ENCODE measurements at places on chromosomes 5 and 9.
A peak's percentile ranks its signal among the peaks of the same experiment; 100 is the strongest.

GRCh38 chr9:106818034-106818433 is 44.9 kb upstream of the ZNF462 start:
- no peak for DNase-seq

DNA sequence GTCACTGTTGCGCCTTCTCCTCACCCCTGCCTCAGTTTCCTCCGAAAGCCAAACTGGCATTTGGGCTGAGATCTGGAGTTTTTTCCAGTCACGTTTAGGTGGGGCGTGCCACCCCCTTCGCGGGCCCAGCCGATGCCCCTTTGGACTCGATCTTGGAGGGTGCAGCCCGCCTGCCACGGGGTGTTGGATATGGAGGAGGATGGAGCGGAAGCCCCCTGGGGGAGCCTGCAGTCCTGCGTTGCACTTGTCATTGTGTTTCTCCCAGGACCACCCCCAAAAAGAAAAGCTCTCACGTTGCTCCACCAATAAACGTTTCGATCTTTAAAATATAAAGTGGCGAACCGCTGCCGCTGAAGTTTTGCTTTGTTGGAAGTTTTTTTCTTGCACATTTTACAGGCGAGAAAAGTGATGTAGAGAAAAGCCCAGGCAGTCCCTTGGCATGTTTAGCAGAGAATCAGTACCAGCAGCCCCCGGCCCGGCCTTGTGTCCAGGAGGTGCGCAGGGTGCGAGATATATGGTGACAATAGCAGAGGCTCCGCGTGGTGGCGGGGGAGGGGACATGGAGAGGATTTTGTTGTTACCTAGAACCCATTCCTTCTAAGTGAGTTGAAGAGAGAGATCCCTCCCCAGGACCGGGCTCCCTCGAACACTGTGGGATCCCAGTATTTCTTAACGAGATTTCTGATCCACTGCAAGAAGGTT is 681 bp downstream of the F2R start:
- DNase-seq = no peak

- no peak for DNase-seq
These were observed 167.3 kb downstream of the ROR2 start for GRCh38 chr9:91782708-91783214.

DNA sequence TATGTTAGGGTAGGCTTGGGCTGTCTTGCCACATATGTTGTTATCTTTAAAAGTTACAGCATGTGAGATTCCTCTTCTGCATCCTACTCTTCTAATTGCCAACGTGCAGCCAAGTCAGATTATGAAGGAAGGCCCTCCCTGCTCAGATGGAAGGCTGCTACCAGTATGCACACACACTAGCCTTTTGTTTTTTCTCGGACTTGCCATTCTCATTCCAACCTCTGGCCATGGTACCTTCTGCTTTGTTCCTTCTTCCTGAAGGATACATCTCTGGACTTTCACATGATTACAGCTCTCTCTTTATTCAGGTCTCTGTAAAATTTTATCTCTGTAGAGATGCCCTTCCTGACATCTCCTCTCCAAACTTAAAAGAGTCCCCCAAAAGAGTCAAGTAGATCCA is 12.8 kb upstream of the OTP start:
- no peak for DNase-seq

- DNase-seq = peak; percentile 21
These were observed 285.0 kb downstream of the RFX3 start for GRCh38 chr9:3240656-3241268.

DNA sequence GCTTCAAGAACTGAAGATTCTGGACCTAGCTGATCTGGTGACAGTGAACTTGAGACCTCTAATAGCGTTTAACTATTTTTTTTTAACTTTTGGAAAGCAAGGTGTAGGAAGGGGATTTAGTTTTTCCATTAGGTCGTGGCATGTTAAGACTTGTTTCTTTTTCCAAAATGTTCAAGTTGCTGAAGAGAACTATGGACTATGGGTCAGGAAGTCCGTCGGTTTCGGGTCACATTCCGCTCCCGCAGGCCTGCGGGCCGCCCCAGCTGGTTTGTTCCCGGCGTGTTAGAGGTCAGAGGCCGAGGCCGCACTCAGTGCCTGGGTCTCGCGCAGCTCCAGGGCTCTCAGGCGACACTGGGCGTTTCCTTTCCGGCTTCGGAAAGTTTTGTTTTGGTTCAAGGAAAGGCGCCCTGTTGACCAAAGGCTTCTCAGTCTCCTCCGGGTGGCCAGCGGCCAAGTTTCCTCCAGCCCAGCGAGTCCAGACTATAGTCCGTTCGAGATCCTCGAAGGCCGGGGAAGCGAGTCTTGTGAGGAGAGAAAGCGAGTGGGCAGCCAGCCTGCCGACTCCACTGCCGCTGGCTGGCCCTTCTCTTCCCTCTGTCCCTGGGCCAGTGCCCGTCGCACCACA is 586 bp upstream of the FCHO2 start:
- DNase-seq = no peak

- DNase-seq = no peak
These were observed 12.5 kb upstream of the ZSWIM6 start for GRCh38 chr5:61319388-61320146.

DNA sequence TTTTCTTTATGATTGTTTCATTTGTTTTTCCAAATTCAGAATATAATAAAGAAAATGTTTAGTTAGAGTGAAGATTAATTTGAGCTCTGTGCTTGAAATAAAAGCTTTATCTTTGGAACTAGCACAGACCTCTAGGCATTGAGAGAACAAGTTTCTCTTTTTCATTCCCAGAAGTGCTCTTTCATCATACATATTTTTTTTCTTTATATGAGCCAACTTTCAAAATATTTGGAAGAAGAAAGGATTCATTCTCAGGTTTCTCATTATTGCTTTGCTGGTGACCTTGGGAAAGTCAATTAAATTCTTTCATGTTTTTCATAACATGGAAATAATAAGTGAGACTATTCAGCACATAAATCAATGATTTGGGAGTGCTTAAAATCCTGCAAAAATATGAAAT is 16.8 kb downstream of the CTXN3 start:
- DNase-seq = no peak

DNA sequence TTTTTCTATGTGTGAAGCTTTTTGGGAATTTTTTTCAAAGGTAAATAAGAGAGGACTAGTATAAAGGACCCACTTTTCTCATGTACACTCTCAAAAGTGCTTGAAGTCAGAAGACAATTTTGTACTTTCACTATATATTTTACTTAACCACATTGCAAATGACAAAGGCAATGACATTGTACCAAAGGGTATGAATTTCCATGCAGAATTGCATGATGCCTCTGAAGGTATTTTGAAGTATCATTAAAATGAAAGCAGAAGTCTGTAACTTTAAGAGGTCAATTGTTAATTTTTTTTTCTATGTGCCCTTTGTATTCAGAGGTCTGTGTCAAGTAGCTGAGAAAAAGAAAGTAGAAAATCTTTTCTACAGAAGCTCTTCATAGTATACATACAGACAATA is 84.7 kb downstream of the ST8SIA4 start:
- no peak for DNase-seq

DNA sequence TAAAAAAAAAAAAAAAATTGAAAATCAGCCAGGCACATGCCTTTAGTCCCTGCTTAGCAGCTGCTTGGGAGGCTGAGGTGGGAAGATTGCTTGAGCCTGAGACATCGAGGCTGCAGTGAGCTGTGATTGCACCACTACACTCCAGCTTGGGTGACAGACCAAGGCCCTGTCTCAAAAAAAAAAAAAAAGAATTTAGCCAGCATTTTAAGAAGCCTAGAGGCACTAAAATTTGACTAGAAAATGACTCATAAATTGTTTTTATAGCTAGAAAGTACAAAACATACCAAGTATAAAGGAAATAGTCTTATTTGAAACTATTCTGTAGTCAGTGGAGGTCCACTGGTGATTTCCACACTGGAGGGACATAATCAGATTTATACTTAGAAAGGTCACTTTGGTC is 17.5 kb downstream of the LRRC70 start:
- DNase-seq = no peak

DNA sequence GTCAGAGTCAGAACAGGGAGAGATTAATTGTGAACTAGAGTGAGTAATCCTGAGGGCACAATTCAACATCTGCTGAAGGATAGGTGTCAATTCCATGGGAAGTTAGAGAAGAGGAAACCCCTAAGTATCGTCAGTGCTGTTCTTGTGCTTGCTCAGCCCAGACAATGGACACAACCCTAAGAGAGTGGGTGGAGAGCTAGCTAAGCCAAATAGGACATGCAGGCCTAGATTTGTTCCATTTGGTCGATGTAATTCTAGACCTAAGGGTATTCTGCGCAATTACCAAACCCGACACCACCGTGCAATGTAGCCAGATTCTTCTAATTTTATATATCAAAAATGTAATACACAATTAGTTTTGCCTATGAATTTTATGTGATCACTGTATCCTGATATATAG is 431.6 kb downstream of the SH3GL2 start:
- DNase-seq = no peak

- DNase-seq = peak; percentile 17
These were observed 63.7 kb upstream of the PPP2CA start for GRCh38 chr5:134289509-134290113.

DNA sequence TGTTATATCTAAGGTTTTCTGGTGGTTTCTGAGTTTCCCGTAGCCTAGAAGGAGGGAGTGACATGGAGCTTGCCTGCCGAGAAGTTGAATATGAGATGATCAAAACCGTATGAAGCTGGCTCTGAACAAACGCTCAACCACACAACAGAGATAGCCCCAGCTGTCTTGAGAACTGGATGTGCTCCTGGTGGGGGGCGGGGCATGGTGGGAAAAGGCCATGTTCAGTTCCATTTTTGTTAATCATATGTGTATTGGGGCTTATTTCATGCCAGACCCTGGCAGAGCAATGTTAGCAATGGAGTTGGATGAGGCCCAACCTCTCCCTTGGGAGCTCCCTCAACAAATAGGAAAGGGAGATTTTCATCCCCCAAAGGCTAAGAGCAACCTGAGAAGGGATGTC is 4.8 kb downstream of the CCL19 start:
- no peak for DNase-seq

GRCh38 chr5:156361436-156362109 is 34.6 kb downstream of the SGCD start:
- DNase-seq = no peak

DNA sequence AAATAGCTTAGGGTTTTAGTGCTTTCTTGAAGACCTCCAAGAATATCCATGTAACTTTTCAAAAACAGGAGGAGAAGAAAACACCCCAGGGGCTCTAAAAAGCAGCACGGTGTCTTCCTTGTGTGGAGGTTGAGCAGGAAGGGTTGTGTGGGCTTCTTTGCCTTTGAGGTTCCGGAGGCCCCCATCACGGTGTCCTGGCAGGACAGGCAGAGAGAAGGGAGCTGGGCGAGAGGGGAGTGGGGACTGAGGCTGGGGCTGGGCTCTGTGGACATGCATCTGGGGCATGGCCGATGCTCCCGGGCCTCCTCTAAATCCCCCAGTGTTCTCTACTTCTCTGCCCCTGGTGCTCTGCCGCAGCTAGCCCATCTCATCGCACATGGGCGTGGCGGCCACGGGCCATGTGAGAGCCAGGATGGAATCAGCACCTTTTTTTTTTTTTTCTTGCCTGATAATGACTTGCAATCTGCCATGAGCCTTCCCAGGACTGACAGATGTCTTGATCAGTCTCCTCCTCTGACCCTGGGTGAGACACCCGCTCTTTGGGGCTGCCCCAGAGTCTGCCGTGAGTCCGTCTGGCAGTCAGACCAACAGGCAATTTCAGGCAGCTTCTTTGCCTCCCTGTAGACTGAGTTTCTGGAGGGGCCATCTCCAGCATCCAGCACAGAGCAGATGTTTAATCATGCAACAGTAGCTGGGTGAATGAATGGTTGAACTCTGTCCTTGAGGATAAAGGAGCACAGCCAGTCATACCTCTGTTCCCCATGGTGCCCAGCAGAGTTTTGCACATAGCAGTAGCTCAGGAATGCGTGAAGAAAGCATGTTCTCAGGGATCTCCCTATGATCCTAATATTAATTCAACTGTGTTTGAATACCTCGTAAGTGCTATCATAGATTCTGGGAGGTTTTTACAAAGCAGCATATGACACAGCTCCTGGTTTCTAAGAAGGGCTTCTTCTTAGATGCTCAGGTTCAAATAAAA is 12.1 kb downstream of the CXCL14 start:
- DNase-seq = no peak

Measured in activated gamma-delta T cell treated with anti-CD3 and anti-CD28 coated beads, Interleukin-2, amount 50 U/mL, for 16 hours (primary cell).